ENCODE measurements at places on chromosomes 12 and 14.

DNA sequence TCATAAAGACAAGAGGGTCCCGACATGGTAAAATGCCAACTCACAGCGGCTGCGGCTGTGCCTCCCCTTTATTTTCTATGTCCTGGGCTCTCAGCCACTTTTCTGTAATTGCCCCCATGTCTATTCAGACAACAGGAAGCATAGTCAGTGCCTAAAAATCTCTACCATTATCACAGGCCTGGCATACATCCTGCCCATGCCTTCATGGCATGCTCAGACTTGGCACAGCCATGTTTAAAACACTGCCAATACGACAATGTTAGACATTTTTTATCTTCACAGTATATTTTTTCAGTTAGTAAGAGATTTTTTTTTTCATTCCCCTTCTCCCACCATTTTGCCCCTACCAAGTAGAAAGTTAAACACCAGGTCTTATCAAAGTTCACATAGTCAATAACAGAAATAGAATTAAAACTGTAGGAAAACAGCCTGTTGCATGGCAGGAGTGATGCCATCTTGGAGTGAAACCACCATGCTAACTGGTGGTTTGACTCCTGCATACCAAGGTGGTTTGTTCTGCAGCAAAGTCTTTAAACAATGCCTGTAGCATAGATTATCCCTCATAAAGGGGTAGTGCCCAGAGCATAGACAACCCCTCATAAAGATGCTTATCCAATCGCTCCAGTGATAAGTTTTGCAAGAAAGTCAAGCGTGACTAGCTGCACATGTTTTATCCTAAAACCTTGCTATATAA lies 18.9 kb upstream of the CERS5 start:
- no peak for DNase-seq

GRCh38 chr14:32702562-32702961 lies 236.1 kb upstream of the NPAS3 start:
- DNase-seq, result peak; percentile 9

GRCh38 chr14:105064721-105065143 lies 498 bp downstream of the GPR132 start:
- no peak for DNase-seq

GRCh38 chr12:119748497-119748896 lies 80.6 kb downstream of the PRKAB1 start:
- DNase-seq, result no peak

GRCh38 chr12:80830533-80831088 lies 107.1 kb downstream of the LIN7A start:
- DNase-seq, result no peak

DNA sequence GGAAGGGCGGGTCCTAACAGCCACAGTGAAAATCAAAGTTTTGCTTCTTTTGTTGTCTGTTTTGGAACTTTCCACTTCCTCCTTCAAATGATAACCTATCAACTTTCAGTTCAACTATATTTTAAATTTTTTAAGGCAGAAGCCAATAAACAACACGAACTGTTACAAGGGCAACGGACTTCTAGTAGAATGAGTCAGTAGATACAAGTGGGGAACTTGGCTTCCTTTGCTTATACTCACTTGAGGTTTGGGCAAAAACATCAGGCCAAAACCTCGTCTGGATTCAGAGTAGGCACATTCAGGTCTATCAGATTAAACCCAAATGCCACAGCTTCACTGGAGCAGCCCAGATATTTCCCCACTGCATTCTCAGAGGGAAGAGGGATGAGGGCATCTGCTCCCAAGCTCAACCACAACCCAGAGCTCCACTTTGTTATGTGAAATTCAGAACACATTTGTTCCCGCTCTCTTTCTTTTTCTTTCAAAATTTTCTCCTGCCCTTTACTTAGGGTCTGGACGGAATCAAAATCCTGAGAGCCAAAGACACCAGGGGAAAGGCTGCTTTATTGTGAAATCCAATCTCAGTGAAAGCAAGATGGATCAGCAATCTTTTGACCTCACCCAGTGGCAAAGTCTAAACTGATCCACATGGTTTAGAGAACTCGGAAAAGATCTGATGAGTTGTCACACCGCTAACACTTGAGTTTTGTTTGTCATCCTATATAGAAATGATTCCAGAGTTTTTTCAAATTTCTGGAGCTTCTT lies 152.5 kb upstream of the BTG1 start:
- DNase-seq, result no peak

GRCh38 chr12:94831081-94831751 lies 172.3 kb downstream of the NDUFA12 start:
- no peak for DNase-seq

- no peak for DNase-seq
These were observed 20.5 kb downstream of the ZDHHC22 start for GRCh38 chr14:77120771-77121743.

DNA sequence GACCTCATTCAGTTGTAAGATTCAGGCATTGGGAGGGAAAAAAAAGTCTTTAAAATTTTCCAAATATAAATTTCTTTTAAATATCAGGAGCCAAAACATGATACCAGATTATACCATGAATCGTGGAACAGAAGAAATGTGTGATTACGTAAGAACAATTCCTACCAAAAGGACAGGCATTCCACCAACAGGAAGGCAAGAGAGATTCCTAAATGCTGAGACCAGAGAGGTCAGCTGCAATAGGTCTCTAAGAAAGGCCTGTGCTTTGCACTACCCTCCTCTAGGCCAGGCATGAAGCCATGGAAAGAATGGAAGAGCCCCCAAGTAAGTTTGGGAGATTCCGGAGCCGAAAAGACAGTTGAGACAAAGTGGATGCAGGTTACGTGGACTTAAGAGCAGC lies 83.7 kb downstream of the PTGER2 start:
- no peak for DNase-seq

DNA sequence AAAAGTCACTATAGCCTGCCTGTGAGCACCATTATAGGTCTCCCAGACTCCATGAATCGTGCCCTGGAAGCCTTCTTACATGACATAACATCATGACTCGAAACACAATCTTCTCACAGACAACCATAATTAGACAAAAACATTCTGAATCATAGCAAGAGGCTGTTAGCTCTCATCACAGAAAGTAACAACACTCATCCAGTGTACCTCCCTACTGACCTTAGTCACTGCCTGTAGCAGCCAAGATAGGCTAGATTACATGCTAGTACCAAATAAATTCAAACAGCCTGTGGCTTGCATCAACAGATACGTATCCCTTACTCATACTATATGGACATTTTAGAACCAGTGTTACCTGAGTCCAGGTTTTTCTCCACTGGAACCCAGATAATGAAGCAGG lies 663.8 kb upstream of the FOXG1 start:
- DNase-seq, result no peak

- no peak for DNase-seq
These were observed 99.1 kb downstream of the BICD1 start for GRCh38 chr12:32205731-32206130.

DNA sequence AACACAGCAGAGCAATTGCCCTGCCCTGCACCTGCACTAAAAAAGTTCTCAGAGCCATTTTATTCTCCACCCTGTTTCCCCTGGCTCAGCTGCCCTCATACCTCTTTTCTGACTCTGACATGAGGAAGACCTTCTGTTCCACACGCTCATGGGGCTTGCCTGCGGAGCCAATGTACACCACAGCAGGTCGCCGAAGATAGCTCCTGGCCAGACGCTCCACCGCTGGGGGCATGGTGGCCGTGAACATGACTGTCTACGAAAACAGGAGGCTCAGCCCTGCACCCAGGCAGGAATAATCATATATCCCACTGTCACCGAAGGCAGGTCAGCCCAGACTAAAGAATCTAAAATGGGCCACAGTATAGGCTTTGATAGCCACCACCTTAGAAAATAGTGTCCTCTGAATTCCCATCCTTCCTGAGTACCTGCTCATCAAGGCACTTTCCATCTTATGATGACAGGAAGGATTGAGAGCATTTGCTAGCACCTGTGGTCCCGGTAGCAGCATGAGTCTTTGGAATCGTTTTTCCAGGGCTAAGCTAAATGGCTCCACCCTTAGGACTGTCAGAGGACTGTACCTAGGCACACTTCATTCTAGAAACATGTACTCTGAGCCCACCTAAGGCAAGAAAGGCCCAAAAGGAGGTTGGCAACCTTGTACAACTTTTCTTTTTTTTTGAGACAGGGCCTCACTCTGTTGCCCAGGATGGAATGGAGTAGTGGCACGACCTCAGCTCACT lies 14.2 kb downstream of the CACNB3 start:
- no peak for DNase-seq

DNA sequence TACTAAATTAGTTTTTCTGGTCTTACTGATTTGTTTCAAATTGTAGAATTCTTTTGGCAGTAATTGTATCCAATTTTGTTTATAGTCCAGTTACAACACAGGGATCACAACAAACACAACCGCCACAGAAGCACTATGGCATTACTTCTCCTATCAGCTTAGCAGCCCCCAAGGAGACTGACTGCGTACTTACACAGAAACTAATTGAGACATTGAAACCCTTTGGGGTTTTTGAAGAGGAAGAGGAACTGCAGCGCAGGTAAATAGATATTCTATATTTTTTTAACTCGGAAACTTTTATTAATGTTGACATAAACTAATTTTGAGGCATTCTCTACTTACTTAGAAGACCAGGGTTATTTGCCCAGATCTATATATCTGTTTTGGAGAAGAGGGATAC lies 17.8 kb downstream of the PAPOLA start:
- no peak for DNase-seq

- no peak for DNase-seq
These were observed 6.0 kb downstream of the CCDC60 start for GRCh38 chr12:119340578-119340977.

DNA sequence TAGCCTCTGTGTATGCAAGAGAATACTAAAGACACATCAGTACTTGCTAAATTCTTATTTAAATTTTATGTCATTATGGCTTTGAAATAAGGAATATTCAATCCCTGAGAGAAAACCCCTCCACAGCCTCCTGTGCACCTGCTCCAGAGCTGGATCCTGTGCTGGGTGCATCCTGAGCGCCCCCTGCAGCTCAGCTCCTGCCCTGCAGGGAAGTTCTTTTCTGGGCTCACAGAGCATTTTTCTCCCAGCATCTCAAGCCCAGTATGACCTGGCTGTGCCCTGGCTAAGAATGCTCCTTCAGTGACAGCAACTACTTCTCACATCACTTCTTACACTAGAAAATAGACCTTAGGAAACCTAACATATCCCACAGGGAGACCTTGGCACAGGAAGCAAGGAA lies 1211.7 kb downstream of the TMEM121 start:
- DNase-seq, result no peak

GRCh38 chr12:51417826-51418225 lies 6.8 kb upstream of the SLC4A8 start:
- no peak for DNase-seq

- no peak for DNase-seq
These were observed 12.9 kb downstream of the MMP14 start for GRCh38 chr14:22849212-22849819.

DNA sequence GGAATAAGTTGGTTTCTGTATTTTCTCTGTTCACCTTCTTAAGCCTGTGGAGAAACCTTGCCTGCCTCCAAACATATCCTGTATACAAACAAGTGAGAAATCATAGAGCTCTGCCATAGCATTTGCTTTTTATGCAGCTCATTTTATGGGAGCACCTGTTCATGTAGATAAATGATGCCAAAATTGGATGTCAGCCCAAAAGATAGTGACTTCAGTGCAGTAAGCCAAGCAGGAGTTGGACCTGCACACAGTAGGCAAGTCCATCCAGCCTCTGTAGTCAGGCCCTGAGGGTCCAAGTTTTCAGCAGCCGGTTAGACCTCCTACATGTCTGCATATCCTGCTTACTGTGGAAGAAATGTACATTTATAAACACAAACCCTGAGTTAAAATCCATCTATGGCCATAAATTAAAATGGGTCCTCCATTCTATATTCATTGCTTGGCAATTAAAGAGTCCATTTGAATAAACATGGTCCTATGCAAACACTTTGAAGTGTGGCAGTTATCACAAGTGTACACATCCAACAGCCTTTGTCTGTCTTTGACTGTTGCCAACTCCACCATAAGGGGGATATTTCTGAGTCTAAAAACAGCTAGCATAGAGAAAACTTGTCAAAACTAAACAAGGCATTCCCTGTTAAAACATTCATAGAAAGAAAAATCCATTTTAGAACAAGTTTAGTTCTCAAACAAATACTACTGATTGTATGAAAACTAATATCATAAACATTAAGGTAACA lies 847.8 kb downstream of the RPS29 start:
- DNase-seq, result no peak

DNA sequence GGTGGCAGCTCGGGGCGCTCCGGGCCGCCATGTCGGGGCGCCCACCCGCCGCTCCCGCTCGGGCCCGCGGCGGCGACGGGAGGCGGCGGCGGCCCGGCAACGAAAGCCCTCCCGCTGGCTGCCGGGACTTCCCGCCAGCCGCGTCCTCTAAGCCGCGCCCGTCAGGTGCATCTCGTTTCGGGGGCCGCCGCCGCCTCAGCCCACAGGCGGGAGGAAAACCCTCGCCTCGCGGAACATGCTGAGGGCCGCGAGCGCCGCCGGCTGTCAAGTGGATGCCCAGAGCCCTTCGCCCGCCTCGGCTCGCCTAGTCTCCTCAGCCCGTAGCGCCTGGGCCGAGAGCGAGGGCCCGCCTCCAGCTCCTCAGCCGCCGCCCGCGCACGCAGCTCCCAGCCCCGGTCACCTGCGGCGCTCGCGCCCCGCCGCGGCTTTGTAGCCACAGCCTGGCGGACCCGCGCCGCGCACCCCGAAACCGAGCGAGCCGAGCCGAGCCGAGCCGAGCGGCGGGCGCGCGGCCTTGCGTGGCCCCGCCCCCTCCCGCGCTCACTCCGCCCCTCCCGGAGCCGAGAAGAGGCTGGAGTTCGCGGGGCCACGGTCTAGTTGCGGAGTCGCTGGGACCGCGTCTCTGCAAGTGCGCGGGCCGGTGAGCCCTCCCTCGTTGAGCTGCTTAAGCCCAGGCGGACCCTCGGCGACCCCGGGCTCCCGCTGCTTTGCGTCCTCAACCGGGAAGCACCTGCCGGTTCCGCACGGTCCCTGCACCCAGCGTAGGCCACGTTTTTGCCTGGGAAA lies at the start of gene EML5:
Gene EML5, minus strand, starts transcription at position 481 of the 786 bp plus-strand sequence. Its CDS starts 450 bp downstream, at position 31.
- DNase-seq, result peak; percentile 88

- no peak for DNase-seq
These were observed 15.3 kb downstream of the FOXN3 start for GRCh38 chr14:89401761-89402160.

GRCh38 chr12:106584104-106585064 lies 1.6 kb downstream of the RFX4 start:
- no peak for DNase-seq

- no peak for DNase-seq
These were observed 51.3 kb downstream of the SH2B3 start for GRCh38 chr12:111457071-111457470.

DNA sequence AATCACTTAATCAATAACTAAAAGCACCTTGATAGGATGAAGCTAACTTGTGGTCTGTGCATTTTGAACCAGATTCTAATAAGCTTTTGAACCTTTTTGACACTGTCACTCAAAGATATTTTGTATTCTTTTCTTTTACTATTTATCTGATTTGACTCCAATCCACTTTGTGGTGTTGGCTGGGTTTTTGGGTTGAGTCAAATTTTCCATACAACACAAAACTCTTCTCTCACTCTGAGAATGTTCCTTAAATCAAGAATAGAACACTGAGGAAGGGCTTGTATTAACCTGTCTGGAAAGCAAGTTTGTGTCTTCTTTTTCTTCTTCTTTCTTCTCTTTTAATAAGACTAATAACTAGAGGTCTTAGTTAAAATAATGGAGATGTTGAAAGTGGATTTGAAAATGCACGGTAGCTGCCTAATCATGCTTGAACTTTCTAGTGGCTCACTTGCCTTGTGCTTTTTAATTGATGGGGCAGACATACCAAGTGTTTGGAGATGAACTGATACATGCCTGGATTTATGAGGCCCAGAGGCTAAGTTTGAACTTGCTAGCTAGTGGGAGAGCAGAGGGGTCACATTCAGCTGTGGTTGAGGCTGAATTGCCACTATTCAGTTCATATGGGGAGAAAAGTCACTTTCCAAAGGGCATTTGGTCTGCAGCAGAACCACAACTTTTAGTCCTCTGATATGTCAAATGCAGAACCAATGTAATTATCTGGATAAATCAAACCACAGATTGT lies 93.5 kb upstream of the PTHLH start:
- no peak for DNase-seq
